ENCODE measurements at places on chromosomes 1 and 21. TPM values are rescaled to one million over a fixed set of nuclear protein-coding genes. Genes with fewer than 3 reads are reported as not detected.

GRCh38 chr1:85174503-85174902 lies 26.3 kb downstream of the SYDE2 start:
- peaks cover 6% of the 10 kb centered on the region for H3K4me1 ChIP-seq
- H3K36me3 ChIP-seq = no peaks in the 10 kb centered on the region
- DNase-seq = no peak
- no peak overlapping the region for H3K27ac ChIP-seq
- no peak overlapping the region for H3K4me3 ChIP-seq

GRCh38 chr1:207463021-207463420 lies 8.9 kb downstream of the CR2 start:
- no peak overlapping the region for H3K4me3 ChIP-seq
- H3K27ac ChIP-seq = no peak overlapping the region
- H3K27me3 ChIP-seq = peaks cover 14% of the 10 kb centered on the region

GRCh38 chr1:22428672-22429071 lies 23.0 kb upstream of the ZBTB40 start:
- H3K27me3 ChIP-seq = peaks cover 8% of the 10 kb centered on the region
- H3K4me3 ChIP-seq = peak overlapping the region; percentile 60
- no peak for DNase-seq
- H3K36me3 ChIP-seq = no peaks in the 10 kb centered on the region
- H3K27ac ChIP-seq = no peak overlapping the region

DNA sequence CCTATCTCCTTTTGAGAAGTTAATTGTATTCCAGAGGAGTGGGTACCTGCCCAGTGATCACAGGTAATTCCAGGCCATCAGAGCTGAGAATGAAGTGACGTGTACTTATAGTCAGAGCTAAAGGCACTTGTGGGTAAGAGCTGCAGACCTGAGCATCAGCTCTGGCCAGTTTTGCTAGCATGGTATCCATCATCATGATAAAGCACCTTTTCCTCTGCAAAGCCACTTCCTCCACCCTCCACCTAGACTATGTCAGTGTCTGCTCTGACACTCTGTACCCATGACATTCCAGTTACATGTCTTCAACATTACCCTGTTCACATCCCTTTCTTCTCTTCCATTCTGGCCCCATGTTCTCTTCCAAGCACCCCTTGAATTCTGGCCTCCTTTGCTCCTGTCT lies 157.3 kb downstream of the GRIK3 start:
- no peak for DNase-seq
- no peak overlapping the region for H3K4me3 ChIP-seq
- no peak overlapping the region for H3K27ac ChIP-seq

- H3K4me3 ChIP-seq = no peak overlapping the region
- no peaks in the 10 kb centered on the region for H3K36me3 ChIP-seq
- no peaks in the 10 kb centered on the region for H3K4me1 ChIP-seq
Measured at GRCh38 chr1:17102232-17102631, 17.0 kb downstream of the PADI2 start.

DNA sequence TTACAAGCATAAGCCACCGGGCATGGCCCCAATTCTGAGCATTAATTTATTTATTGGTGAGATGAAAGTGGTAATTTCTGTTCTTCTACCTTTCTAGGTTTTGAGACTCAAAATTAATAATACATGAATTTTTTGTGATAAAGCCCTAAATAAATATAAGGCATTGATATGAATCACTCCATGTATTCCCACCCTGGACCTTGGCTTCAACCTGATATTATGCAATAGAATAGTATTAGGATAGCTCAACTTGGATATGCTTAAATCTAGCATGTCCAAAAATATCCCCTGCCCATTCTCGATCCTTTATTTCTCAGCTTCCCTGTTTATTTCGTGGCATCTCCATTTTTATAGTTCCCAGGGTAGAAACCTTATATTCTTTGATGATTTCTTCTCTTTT lies 2.5 kb downstream of the AGL start:
- H3K36me3 ChIP-seq = peaks cover 22% of the 10 kb centered on the region
- no peaks in the 10 kb centered on the region for H3K27me3 ChIP-seq
- H3K27ac ChIP-seq = no peak overlapping the region
- no peak for DNase-seq
- peaks cover 23% of the 10 kb centered on the region for H3K4me1 ChIP-seq

GRCh38 chr1:119010201-119010600 lies 22.1 kb upstream of the TBX15 start:
- H3K36me3 ChIP-seq = peaks cover 10% of the 10 kb centered on the region
- DNase-seq = no peak
- peaks cover 6% of the 10 kb centered on the region for H3K4me1 ChIP-seq
- H3K27ac ChIP-seq = no peak overlapping the region
- peaks cover 37% of the 10 kb centered on the region for H3K27me3 ChIP-seq

- H3K4me1 ChIP-seq = peaks cover 25% of the 10 kb centered on the region
- no peak overlapping the region for H3K27ac ChIP-seq
- H3K36me3 ChIP-seq = peaks cover 23% of the 10 kb centered on the region
- H3K27me3 ChIP-seq = no peaks in the 10 kb centered on the region
- no peak overlapping the region for H3K4me3 ChIP-seq
Measured at GRCh38 chr1:1847061-1847850, 43.6 kb downstream of the GNB1 start.

The ADAMTS4 gene
- 0.83 TPM for total RNA-seq

The RGS1 gene
- 69.2 TPM for total RNA-seq

DNA sequence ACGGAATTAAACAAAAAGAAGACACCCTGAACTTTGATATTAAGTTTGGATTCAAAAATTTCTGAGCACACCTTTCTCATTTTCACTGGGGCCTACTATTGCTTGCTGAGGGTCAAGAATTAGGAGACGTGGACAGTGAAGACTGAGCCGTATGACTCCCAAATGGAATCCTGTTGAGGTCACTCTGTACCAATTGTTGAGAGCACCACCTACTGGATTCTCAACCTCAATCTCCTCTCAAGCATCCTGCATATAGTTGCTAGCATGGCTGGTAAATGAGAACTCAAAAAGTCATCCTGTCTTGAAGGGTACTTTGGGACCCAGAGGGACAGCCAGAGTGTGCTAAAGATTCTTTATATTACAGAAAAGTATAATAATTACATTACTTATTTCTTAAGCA lies 20.2 kb upstream of the MTR start:
- no peak for DNase-seq
- no peaks in the 10 kb centered on the region for H3K4me1 ChIP-seq
- H3K27me3 ChIP-seq = peaks cover 30% of the 10 kb centered on the region
- no peak overlapping the region for H3K4me3 ChIP-seq

The ITLN2 gene
- not detected for total RNA-seq

- H3K27ac ChIP-seq = peak overlapping the region; percentile 3
- no peak for DNase-seq
- no peak overlapping the region for H3K4me3 ChIP-seq
- peaks cover 12% of the 10 kb centered on the region for H3K4me1 ChIP-seq
Measured at GRCh38 chr1:43448955-43449707, 4.6 kb downstream of the HYI start.

The NOL9 gene
- 39.1 TPM for total RNA-seq

GRCh38 chr1:23062271-23062670 lies 43.0 kb downstream of the KDM1A start:
- H3K36me3 ChIP-seq = peaks cover 42% of the 10 kb centered on the region
- no peak for DNase-seq
- H3K4me3 ChIP-seq = no peak overlapping the region

The OR2W3 gene
- total RNA-seq = 0.30 TPM

- peak overlapping the region; percentile 89 for H3K4me3 ChIP-seq
- peaks cover 13% of the 10 kb centered on the region for H3K36me3 ChIP-seq
- H3K27me3 ChIP-seq = no peaks in the 10 kb centered on the region
- H3K27ac ChIP-seq = peak overlapping the region; percentile 88
- peak; percentile 35 for DNase-seq
Measured at GRCh38 chr1:43947061-43947873, 517 bp downstream of the IPO13 start.

The FUBP1 gene
- total RNA-seq = 185 TPM

DNA sequence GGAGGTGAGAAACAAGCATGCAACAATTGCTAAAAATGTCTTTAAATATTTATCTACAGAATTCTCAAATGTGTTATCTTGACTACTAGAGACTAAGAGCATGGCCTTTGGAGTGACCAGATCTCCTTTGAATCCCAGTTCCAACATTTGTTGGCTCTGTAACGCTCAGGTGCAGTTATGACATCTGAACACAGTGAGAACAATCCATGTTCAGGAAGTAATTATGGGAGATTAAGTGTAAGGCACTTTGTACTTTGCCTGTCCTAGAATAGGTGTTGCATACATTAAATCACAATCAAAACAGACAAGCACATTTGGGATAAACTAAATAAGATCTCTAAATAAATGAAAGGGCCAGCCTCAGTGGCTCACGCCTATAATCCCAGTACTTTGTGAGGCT lies 454.5 kb downstream of the SMYD3 start:
- DNase-seq = no peak
- no peaks in the 10 kb centered on the region for H3K4me1 ChIP-seq
- H3K36me3 ChIP-seq = no peaks in the 10 kb centered on the region
- H3K27ac ChIP-seq = no peak overlapping the region

GRCh38 chr1:47137198-47137597 lies at the start of gene CYP4A22:
CYP4A22 (plus strand) TSS chr1:47137441; CDS start chr1:47137486, 45 bp downstream.
- H3K27me3 ChIP-seq = peaks cover 13% of the 10 kb centered on the region
- no peaks in the 10 kb centered on the region for H3K4me1 ChIP-seq
- DNase-seq = no peak
- H3K36me3 ChIP-seq = no peaks in the 10 kb centered on the region

The NECTIN4 gene
- not detected for total RNA-seq

GRCh38 chr21:43196826-43197225 lies 28.0 kb downstream of the CRYAA start:
- no peak overlapping the region for H3K4me3 ChIP-seq
- peak; percentile 8 for DNase-seq
- H3K4me1 ChIP-seq = peaks cover 11% of the 10 kb centered on the region
- no peak overlapping the region for H3K27ac ChIP-seq

- no peak overlapping the region for H3K27ac ChIP-seq
- peaks cover 2% of the 10 kb centered on the region for H3K36me3 ChIP-seq
- H3K4me3 ChIP-seq = no peak overlapping the region
- peaks cover 14% of the 10 kb centered on the region for H3K4me1 ChIP-seq
Measured at GRCh38 chr1:59355361-59355760, 58.5 kb downstream of the FGGY start.

GRCh38 chr1:37137014-37137413 lies 102.7 kb upstream of the GRIK3 start:
- no peak for DNase-seq
- H3K4me3 ChIP-seq = no peak overlapping the region

The HES2 gene
- total RNA-seq = 0.13 TPM

DNA sequence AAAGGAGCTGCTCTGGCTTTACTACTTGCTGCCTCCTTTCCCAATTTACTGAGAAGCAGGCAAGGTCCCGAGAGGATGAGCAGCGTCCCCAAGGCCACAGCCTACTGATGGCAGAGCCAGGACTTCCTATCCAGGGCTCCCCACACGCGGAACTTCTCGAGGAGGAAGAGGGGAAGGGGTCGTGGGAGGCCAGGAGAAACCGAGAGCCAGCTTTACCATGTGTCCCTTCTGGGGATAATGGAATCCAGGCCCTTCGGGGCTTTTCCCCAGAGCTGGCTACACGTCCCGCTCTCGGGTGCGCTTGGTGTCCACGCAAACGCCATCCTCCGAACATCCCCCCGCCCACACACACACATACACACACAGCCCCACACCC lies 4.3 kb upstream of the CCN1 start:
- H3K36me3 ChIP-seq = no peaks in the 10 kb centered on the region
- H3K4me1 ChIP-seq = peaks cover 22% of the 10 kb centered on the region
- no peak for DNase-seq
- no peak overlapping the region for H3K27ac ChIP-seq
- peaks cover 63% of the 10 kb centered on the region for H3K27me3 ChIP-seq

DNA sequence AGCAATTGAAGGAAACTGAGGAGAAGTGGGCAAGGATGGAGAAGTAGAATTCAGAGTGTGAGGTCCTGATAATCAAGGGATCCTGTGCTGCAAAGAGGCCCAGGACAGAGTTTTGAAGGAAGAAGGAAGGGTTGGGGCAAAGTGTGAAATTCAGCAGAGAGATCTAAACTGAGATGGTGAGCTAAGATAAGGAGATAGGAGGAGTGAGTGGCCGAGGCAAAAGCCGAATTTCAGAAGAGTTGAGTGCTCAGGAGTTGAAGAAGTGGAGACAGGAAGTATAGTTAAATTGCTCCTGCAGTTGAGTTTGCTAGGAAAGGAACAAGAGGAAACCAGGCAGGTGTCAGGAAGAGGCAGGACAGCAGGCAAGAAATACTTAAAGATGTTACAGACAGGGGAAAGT lies 16.4 kb upstream of the MAPKAPK2 start:
- peaks cover 21% of the 10 kb centered on the region for H3K27me3 ChIP-seq
- peaks cover 19% of the 10 kb centered on the region for H3K4me1 ChIP-seq
- no peak overlapping the region for H3K4me3 ChIP-seq
- H3K36me3 ChIP-seq = no peaks in the 10 kb centered on the region
- DNase-seq = no peak

GRCh38 chr1:233328142-233328921 lies 808 bp downstream of the MAP3K21 start:
- peak overlapping the region; percentile 70 for H3K4me3 ChIP-seq
- H3K27me3 ChIP-seq = peaks cover 11% of the 10 kb centered on the region
- peaks cover 15% of the 10 kb centered on the region for H3K4me1 ChIP-seq
- peak; percentile 31 for DNase-seq

DNA sequence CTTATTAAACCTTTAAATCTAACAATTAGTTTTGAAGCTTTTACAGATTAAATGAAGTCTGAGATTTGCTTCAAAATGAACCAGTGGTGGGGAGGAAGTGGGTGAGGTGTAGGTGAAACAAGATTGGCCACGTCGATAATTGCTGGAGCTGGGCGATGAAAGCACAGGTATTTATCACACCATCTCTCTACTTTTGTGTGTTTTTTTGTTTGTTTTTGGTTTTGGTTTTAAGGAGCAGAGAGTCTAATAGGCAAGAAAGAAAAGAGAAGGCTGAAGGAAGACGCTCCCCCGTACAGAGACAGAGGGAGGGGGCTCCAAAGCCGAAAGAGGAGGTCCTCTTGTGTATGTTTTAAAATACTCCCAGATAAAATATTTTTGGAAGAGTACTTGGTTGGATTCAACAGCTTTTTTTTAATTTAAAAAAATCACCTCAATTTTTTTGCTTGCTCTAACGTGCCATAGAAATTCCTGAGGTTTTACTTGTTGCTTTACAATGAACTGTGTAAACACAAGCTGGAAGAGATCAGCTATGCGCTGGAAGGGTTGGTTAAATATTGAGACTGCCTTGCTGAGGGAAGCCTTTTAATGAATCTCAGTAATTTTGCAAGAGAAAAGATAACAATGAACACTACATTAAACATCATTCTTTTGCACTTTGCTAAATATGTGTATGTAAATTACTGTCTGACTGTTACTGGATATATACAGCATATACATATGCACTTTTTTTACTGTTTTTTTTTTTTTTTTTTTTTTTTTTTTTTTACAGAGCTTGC lies 6.7 kb upstream of the LGALS8 start:
- peak overlapping the region; percentile 70 for H3K4me3 ChIP-seq
- H3K4me1 ChIP-seq = peaks cover 47% of the 10 kb centered on the region
- H3K27ac ChIP-seq = peak overlapping the region; percentile 86
- H3K27me3 ChIP-seq = peaks cover 5% of the 10 kb centered on the region
- peak; percentile 76 for DNase-seq

The NUP210L gene
- 0.08 TPM for total RNA-seq

- peak overlapping the region; percentile 6 for H3K4me3 ChIP-seq
- H3K27me3 ChIP-seq = no peaks in the 10 kb centered on the region
- peaks cover 16% of the 10 kb centered on the region for H3K36me3 ChIP-seq
- peak; percentile 24 for DNase-seq
Measured at GRCh38 chr1:205199090-205199930, 12.2 kb downstream of the DSTYK start.

The C21orf91 gene
- total RNA-seq = 57.1 TPM

- H3K36me3 ChIP-seq = no peaks in the 10 kb centered on the region
- H3K27ac ChIP-seq = no peak overlapping the region
- no peaks in the 10 kb centered on the region for H3K27me3 ChIP-seq
- H3K4me1 ChIP-seq = no peaks in the 10 kb centered on the region
- no peak overlapping the region for H3K4me3 ChIP-seq
Measured at GRCh38 chr1:82920418-82921248, 1078.3 kb downstream of the TTLL7 start.

Data from activated CD4-positive, alpha-beta memory T cell treated with anti-CD3 and anti-CD28 coated beads, Interleukin-2, amount 10 ng/mL, durations not matched to agents 7 days and 5 days (primary cell).